Fibroblast of skin of left quadriceps (primary cell): ENCODE measurements at places on chromosomes 4 and X.

- DNase-seq: no peak
Measured at GRCh38 chrX:53001958-53002357, 43.6 kb upstream of the FAM156A start.

- DNase-seq: no peak
Measured at GRCh38 chrX:96563646-96564045, 121.0 kb upstream of the DIAPH2 start.

- DNase-seq: peak; percentile 50
Measured at GRCh38 chrX:19810802-19811201, 76.6 kb downstream of the SH3KBP1 start.

- peak; percentile 26 for DNase-seq
Measured at GRCh38 chr4:152259866-152260265, 276.0 kb downstream of the FBXW7 start.

DNA sequence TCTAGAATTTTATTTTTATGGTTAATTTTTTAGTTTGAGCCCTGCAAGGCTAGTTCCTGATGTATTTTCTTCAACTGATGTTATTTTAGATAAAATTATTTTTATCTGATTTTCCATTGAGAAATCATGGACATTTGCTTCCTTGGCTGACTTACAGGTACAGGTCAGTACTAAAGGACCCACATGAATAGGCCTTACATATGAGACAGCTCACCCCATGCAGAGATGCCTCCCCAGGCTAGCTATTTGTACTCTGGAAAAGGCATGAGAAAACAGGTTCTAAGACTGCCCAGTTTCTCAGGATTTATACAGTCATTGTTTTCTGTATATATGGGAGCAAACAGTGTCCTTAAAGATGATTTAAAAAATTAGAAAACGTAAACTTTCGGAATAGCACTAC is 255.5 kb downstream of the BMPR1B start:
- DNase-seq: no peak

DNA sequence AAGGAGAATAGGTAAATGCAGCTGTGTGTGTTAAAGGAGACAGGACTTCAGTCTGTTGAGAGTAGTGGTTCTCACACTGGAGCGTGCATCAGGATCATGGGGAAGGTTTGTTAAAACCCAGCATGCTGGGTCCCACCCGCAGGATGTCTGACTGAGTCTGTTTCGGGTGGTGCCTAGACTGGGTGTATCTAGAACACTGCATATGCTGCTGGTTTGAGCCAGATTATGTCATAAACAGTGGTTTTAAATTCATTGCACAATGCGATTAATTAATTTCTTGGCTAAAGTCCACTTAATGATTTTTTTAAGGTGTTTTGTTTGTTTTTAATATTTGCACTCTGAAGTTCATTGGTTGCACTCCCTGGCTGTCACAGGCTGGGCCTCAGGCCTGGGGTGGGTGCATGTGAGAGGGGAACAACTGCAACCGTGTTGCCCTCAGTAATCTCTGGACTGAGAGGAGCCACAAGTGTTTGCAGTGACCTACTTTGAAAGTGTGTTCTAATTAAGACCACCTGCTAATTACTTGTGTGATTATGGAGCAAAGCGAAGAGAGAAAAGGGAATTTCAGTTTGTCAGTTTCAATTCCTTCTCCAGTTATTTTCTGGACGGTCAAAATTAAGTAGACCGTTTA is 8.3 kb downstream of the HCCS start:
- DNase-seq: no peak

- no peak for DNase-seq
Measured at GRCh38 chr4:159048166-159048886, 54.6 kb upstream of the RAPGEF2 start.

GRCh38 chr4:153929675-153930074 is 140.8 kb upstream of the SFRP2 start:
- DNase-seq: no peak

DNA sequence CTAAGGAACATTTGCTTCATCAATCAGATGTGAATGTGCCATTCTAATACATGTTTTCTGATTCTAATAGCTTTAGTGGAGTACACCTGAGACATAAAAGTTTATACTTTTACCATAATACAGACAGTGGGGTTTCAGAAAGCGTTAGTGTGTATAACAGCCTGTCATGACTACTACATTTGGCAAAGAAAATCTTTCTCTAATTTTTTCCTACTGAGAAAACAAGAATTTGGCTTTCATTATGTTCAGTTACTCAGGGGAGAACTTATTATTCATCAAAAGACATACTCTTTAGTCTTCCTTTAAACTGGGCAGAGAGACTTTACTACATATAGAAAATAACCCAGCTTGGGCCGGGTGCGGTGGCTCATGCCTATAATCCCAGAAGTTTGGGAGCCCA is 104.9 kb downstream of the PCDH18 start:
- DNase-seq: no peak

- no peak for DNase-seq
Measured at GRCh38 chr4:47704693-47705325, 133.1 kb downstream of the CORIN start.

DNA sequence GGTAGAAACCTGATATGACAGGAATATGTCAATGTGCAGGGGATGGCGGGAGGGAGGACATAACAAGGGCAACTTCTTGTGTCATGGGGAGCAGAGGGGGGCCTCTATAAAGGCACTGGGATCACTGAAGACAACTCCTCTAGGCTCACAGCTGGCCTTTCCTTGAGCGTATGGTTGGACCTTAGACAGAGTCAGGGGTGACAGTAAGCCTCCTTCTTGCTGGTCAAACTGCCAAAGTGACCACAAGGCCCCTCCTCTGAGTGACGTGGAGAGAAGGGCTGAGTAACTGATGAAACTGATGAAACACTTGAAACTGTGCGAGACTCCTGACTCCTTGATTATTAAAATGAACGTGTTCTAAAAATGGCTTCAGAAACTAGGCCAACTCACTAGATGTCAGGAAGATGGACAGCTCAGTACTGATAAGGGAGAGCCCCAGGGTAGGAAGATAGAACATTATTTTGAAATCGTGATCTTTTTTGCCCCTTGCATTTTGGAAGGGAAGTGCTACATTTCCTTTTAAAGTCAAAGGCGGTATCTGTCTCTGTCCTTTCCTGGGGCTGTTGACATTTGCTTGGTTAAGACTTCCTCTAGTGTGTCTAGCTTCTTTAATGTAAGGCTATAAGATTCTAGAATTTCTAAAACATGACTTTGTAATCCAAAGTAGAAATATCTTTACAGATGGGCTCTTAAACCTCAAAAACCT is 1.6 kb downstream of the RAB33A start:
- DNase-seq: no peak
